ENCODE measurements at places on chromosomes 5 and 9. TPM values are rescaled to one million over a fixed set of nuclear protein-coding genes. Genes with fewer than 3 reads are reported as not detected.
A peak's percentile ranks its signal among the peaks of the same experiment; 100 is the strongest.

Gene MYOZ3
- not detected for total RNA-seq

- H3K36me3 ChIP-seq, result no peaks in the 10 kb centered on the region
- peak; percentile 53 for DNase-seq
- no peaks in the 10 kb centered on the region for H3K27me3 ChIP-seq
- H3K4me1 ChIP-seq, result no peaks in the 10 kb centered on the region
- H3K27ac ChIP-seq, result peak overlapping the region; percentile 52
These were observed 4.1 kb downstream of the PRUNE2 start for GRCh38 chr9:76901801-76902200.

DNA sequence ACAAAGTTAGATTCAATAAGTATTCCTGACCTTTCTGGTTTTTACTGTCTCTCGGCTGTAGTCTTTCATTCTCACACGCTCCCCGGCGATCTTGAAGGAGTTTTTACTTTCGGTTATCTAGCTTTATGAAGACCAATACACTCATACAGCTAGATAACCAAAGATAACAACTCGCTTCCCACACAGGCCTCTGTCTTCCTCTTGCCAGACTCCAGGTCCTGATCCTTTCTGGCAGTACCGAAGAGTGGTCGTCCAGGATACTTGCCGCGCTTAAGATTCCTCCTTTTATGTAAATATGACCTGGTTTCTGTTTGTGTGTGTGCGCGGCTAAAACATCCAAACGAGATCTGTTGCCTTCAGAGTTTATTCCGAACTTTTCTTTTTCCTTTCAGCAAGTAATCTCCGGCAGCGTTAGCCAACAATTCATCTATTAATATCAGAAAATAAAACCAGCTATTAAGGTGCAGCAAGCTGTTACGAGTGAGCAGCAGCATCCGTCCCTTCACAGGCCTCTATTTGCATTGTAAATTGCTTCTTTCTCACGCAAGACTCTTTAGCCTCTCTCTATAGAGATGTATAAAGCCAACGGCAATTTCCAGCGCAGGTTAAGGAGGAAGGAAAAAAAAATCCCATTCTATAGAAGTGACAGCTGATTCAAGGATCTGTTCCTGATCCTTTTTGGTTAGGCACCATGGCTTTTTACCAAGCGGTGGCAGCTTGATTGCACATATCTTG is 216.1 kb downstream of the MEF2C start:
- H3K27me3 ChIP-seq, result no peaks in the 10 kb centered on the region
- H3K4me1 ChIP-seq, result no peaks in the 10 kb centered on the region
- H3K4me3 ChIP-seq, result peak overlapping the region; percentile 49
- no peak for DNase-seq
- no peak overlapping the region for H3K27ac ChIP-seq
- no peaks in the 10 kb centered on the region for H3K36me3 ChIP-seq

GRCh38 chr5:143979044-143979690 is 167.2 kb downstream of the HMHB1 start:
- H3K27me3 ChIP-seq, result no peaks in the 10 kb centered on the region
- no peaks in the 10 kb centered on the region for H3K4me1 ChIP-seq
- H3K4me3 ChIP-seq, result no peak overlapping the region
- DNase-seq, result no peak

DNA sequence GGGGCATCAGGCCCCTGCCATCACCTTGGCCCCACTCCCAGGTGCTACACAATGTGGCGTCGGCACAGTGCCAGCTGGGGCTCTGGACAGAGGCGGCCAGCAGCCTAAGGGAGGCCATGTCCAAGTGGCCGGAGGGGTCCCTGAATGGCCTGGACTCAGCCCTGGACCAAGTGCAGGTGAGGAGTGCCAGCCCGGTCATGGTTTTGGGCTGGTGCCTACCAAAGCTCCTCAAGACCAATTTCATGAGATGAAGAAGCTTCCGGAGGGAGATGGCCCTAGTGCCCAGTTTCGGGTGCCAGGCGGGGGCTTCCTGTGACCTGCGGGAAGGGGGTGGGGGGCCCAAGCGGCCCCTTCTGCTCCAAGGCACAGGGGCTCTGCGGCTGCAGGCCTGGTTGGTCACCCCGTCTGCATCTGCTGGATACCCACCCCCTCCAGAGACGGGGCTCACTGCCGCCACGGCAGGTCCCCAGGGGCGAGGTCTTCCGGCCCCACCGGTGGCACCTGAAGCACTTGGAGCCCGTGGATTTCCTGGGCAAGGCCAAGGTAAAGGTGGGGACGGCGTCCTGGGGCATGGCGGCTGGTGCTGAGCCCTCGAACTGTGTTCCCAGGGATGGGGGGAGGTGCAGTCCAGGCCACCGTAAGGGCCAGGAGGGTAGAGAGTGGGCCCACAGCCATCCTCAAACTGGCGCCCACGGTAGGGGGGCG is 5.8 kb downstream of the NOXA1 start:
- DNase-seq, result no peak
- no peak overlapping the region for H3K27ac ChIP-seq
- peaks cover 23% of the 10 kb centered on the region for H3K4me1 ChIP-seq
- H3K36me3 ChIP-seq, result no peaks in the 10 kb centered on the region
- H3K4me3 ChIP-seq, result no peak overlapping the region

GRCh38 chr9:138075961-138076649 is 198.5 kb downstream of the CACNA1B start:
- H3K36me3 ChIP-seq, result no peaks in the 10 kb centered on the region
- no peak overlapping the region for H3K4me3 ChIP-seq
- no peaks in the 10 kb centered on the region for H3K27me3 ChIP-seq

DNA sequence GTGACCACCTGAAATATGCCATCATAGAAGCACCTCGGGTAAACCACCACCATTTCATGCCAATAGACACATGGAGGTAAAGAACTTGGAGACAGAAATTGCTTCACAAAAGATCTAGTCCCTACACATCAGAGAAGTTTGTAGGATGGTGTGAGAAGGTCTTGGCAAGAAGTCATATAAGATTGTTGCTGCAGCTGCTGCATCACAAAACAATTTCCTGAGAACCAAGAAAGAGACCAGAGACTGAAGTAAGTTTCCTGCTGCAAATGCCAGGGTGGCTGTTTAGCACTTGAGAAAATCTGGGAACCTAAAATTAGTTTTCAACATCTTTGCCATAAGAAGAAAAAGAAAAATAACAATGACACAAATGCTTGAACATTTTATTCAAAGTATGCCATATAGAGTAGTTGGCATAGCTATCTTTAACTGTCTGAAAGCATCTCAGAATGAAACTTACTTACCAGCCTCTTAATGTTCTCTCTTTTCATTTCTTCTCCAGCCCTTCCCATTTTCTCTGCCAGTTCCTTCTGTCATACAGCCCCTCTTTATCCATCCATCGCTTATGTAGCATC is 114.3 kb downstream of the KCTD16 start:
- no peaks in the 10 kb centered on the region for H3K36me3 ChIP-seq
- H3K27ac ChIP-seq, result no peak overlapping the region
- H3K4me3 ChIP-seq, result no peak overlapping the region
- no peaks in the 10 kb centered on the region for H3K4me1 ChIP-seq

Gene ZFP2
- total RNA-seq, result not detected

Gene TICAM2
- not detected for total RNA-seq

DNA sequence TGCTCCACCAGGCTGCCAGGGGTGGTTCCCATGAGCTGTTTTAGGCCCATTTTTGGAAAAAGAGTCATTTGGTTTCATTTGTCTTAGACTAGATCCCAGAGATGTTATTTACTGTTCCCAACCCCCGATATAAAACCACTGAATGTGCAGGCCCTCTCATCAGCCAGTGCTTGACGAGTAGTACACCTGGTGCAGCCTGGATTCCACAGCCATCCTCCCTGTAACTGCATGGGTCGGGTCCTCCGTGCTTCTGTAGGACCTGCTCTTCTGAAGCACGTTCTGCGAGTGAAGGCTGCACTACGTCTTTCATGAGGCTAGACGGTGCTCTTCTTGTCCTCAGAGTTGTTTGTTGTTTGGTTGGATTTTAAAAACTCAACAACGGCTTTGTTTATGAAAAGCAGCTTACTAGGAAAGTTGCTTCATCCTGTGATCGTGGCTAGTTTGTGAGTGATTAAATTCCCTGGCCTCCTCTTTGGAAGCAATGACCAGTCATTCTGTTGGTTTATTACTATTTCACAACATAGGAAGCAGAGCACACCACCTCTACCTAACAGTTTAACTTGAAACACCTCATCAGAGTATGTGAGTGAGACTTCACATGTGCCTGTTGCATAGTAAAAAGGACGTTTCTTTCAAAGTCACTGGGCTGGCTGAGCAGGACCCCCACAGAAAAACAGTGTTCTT is 135.2 kb downstream of the AOPEP start:
- H3K36me3 ChIP-seq, result no peaks in the 10 kb centered on the region
- DNase-seq, result no peak
- H3K27me3 ChIP-seq, result no peaks in the 10 kb centered on the region
- peak overlapping the region; percentile 71 for H3K27ac ChIP-seq
- H3K4me3 ChIP-seq, result no peak overlapping the region

GRCh38 chr5:17260549-17260948 is 43.1 kb downstream of the BASP1 start:
- no peak overlapping the region for H3K27ac ChIP-seq
- H3K27me3 ChIP-seq, result no peaks in the 10 kb centered on the region
- DNase-seq, result no peak
- no peaks in the 10 kb centered on the region for H3K36me3 ChIP-seq

GRCh38 chr5:174736777-174737176 is 12.4 kb downstream of the MSX2 start:
- no peaks in the 10 kb centered on the region for H3K36me3 ChIP-seq
- H3K4me3 ChIP-seq, result no peak overlapping the region
- no peaks in the 10 kb centered on the region for H3K27me3 ChIP-seq

Gene FAM221B
- not detected for total RNA-seq

DNA sequence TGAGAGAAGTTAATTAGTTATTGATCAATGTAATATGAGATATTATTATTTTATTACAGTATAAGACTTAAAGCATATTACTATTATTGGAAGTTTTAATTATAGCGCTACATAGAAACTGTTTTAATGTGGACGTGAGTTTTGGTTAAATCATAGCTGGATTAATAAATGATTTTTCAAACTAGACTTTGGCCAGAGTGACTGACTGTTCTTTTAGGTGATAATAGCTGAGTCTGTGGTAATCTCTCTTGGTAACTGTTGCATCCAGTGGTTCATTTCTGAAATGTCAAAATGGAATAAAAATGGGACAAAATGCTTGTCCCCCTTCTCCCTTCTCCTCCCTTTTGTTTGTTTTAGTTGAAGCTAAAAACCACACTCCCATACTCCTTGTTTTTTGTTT is 28.1 kb downstream of the ANKHD1 start:
- H3K4me3 ChIP-seq, result no peak overlapping the region
- no peak for DNase-seq
- no peaks in the 10 kb centered on the region for H3K27me3 ChIP-seq
- no peak overlapping the region for H3K27ac ChIP-seq

GRCh38 chr5:41349846-41350245 is 136.5 kb upstream of the C6 start:
- H3K4me3 ChIP-seq, result no peak overlapping the region
- H3K27me3 ChIP-seq, result no peaks in the 10 kb centered on the region
- no peaks in the 10 kb centered on the region for H3K36me3 ChIP-seq
- H3K4me1 ChIP-seq, result no peaks in the 10 kb centered on the region

- H3K36me3 ChIP-seq, result no peaks in the 10 kb centered on the region
- no peaks in the 10 kb centered on the region for H3K4me1 ChIP-seq
- no peak for DNase-seq
- no peak overlapping the region for H3K4me3 ChIP-seq
- H3K27me3 ChIP-seq, result no peaks in the 10 kb centered on the region
These were observed 1.2 kb upstream of the VPS13A start for GRCh38 chr9:77176106-77176505.

Gene GFI1B
- total RNA-seq, result not detected

- no peaks in the 10 kb centered on the region for H3K36me3 ChIP-seq
- no peak for DNase-seq
- H3K4me3 ChIP-seq, result no peak overlapping the region
- H3K4me1 ChIP-seq, result no peaks in the 10 kb centered on the region
- H3K27ac ChIP-seq, result peak overlapping the region; percentile 45
These were observed 124.3 kb downstream of the UGCG start for GRCh38 chr9:112020680-112021596.

All from Peyer's patch (tissue), 4 donors.